ENCODE measurements at places on chromosomes 5 and 9. TPM values are rescaled to one million over a fixed set of nuclear protein-coding genes. Genes with fewer than 3 reads are reported as not detected.

PCDHA4 gene
- total RNA-seq = 0.67 TPM

PAEP gene
- total RNA-seq = 41.1 TPM

- DNase-seq = peak; percentile 73
Observed at GRCh38 chr9:4832786-4833579, 40.2 kb downstream of the RCL1 start.

DNA sequence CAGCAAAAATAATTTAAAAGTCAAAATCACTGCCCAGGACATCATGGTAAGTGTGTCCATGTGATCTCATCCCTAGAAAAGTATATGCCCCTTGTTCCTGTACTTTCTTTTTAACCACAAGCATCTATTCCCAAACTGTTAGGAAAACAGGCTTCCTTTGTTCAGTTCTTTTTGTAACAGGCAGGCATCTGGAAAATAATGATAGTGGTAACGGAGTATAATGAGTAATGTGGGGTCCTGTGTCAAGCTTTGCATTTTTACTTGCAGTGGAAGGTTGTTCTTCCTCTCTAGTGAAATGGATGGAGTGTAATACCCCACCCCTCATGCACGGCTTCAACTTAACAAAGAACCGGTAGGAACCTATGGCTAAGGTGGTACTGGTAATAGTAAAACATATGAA is 532.1 kb downstream of the CTNND2 start:
- no peak for DNase-seq

DNA sequence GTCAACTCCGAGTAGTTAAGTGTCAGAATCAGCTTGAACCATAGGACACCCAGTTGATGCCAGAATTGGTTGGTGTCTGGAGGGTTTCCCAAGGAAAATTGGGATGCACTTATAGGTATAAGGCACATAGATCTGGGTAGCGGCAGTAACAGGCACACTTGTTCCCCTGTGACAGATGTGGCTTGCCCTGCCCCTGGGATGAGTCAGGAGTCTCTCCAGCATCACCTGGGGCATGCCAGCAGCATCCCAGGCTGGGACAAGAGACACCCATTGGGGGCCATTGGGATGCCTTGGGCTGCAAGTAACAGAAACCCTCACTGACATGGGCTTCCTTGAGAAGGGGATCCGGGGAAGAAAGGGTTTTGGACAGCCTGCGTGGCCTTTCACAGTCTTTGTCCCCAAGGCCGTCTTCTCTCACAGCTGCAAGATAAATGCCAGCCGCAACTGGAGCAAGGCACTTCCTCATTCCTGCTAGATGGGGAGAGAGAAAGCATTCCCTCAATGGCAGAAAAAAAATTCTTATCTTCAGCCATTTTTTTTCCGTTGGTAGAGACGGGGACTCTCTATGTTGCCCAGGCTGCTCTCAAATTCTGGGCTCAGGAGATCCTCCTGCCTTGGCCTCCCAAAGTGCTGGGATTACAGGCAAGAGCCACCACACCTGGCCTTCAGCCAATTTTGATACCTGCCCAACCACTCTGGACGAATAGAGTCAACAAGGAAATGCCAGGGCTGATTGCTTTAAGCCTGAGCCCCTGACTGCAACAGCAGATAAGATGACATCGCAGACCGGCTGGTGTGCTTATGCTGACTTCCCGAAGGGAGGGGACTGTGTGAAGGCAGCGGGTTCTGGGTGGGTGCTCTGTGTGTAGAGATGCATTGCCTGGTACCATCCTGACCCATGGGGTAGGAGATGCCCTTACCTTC is 13.3 kb upstream of the RNF130 start:
- no peak for DNase-seq

GRCh38 chr5:139960723-139961383 is 82.2 kb downstream of the NRG2 start:
- DNase-seq = no peak

DNA sequence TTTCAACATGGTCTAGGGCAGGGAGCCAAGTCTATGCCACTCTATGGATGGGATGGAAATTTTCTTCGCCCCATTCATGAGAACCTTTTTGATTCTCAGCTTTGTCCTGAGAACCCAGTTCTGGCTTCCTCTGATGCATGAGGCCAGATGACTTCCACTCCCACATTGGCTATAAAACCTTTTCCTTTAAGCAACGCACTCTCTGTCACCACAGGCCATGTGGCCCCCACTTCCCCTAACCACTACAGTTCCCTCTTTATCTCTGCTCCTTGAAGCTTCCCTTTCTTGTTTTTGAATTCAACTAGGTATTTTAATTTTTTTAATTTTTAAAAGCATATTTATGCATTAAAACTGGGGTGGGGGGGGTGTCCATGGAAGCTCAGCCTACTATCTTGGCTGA is 401.3 kb downstream of the ENC1 start:
- DNase-seq = no peak

Measured in SK-MEL-5 (cell line).